ENCODE measurements at places on chromosomes 6 and 20. TPM values are rescaled to one million over a fixed set of nuclear protein-coding genes. Genes with fewer than 3 reads are reported as not detected.

Gene NPEPL1
- 36.0 TPM for total RNA-seq

DNA sequence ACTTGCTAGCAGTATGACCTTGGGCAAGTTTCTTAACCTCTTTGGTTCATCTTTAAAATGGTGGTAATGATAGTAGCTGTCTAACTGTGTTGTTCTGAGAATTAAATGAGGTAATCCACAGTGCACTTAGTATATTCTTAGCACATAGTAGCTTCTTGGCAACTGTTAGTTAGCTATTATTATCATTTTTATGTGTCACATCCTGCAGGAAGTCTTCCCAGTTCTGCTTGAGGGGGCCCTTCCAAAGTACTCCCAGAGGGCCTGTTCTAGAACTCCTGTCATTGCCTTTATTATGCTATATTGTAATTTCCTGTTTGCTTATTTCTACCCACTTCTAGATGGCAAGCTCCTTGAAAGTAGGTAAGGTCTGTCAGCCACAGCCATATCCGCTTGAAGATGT, 30.6 kb downstream of the ANKS1A start:
- DNase-seq: no peak

Gene BMP5
- total RNA-seq: 0.76 TPM

Gene ZNF165
- total RNA-seq: 0.30 TPM

Gene GABRR2
- total RNA-seq: 0.71 TPM

GRCh38 chr6:37258405-37259105, 611 bp upstream of the TMEM217 start:
- DNase-seq: no peak

GRCh38 chr20:35144694-35145093, 2.4 kb downstream of the EDEM2 start:
- DNase-seq: no peak

Gene SIRPA
- 30.1 TPM for total RNA-seq
